Activated CD4-positive, alpha-beta T cell treated with anti-CD3 and anti-CD28 coated beads, Interleukin-2, amount 50 U/mL, for 16 hours (primary cell): ENCODE measurements at places on chromosomes 11 and 22.

- no peak for DNase-seq
Measured at GRCh38 chr11:114571712-114572111, 12.0 kb upstream of the NXPE1 start.

GRCh38 chr22:50307890-50308596, 597 bp upstream of the PLXNB2 start:
- DNase-seq: no peak

DNA sequence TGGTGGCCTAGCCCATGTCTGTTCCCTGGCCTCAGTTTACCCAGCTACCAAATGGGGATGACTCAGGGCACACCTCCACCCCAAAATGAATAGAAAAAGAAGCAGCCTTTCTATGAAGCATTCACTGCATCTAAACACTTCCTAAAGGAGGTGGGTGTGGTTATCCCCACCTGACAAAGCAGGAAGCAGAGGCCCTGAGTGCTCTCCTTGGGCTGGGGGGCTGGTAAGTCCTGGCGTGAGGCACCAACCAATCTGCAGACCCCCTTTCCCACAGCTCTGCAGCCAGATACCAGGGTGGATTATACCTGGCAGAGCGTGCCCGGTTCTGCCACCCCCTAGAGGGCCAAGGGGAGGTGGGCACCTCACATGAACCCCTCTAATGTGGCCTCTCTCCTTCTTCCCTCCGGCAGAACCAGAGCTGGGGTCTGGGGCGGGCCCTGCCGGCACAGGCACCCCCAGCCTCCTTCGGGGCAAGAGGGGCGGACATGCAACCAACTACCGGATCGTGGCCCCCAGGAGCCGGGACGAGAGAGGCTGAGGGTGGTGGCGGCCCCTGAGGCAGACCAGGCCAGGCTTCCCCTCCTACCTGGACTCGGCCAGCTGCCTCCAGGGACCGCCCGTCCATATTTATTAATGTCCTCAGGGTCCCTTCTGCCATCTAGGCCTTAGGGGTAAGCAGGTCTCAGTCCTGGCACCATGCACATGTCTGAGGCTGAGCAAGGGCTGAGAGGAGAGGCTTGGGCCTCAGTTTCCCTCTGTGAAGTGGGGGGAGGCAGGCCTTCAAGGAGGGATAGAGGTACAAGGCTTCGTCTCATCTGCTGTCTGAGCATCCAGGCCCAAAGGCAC, 9.2 kb downstream of the RHBDD3 start:
- DNase-seq: no peak

GRCh38 chr11:65641297-65642013, 3.6 kb downstream of the SIPA1 start:
- DNase-seq: no peak

DNA sequence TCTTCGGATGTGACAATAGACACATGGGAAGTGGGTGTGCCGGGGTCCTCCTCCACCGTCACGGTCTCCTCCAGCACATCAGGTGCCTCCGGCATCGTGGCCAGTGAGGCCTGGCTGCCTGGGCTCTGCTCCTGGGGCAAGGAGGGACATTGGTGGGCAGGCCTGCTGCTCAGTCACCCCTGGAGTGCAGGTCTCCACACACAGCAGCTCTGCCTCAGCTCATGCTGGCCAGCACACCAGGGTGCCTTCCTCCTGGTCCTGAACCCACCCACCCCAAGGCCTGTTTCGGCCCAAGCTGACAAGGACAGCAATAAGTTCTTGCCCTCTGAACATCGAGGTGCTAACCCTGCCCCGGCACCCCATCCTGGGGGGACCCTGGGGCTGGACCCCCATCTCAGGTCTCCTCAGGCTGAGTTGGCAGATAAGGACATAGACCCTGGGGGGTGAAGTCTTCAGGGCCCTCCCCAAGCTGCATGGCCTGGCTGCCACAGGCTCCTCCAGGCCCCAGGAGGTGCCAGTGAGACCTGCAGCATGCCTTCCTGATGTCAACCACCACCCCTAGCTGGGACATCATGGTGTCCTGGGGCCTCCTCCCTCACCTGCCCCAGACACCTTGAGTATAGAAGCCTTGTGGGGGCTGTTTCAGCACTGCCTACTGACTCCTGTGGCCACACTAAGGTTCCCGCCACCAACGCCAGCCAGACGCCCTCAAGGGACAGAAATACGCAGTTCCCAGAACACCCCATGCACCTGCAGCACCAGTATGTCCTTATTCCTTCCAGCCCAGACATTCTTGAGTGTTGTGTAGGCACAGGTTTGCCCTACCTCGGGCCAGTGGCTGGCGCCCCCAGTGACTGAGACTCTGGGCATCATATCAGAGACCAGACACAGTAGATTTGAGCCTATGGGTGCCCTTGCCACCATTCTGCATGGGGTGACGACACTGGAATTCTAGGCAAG, 34.4 kb downstream of the ARVCF start:
- no peak for DNase-seq

DNA sequence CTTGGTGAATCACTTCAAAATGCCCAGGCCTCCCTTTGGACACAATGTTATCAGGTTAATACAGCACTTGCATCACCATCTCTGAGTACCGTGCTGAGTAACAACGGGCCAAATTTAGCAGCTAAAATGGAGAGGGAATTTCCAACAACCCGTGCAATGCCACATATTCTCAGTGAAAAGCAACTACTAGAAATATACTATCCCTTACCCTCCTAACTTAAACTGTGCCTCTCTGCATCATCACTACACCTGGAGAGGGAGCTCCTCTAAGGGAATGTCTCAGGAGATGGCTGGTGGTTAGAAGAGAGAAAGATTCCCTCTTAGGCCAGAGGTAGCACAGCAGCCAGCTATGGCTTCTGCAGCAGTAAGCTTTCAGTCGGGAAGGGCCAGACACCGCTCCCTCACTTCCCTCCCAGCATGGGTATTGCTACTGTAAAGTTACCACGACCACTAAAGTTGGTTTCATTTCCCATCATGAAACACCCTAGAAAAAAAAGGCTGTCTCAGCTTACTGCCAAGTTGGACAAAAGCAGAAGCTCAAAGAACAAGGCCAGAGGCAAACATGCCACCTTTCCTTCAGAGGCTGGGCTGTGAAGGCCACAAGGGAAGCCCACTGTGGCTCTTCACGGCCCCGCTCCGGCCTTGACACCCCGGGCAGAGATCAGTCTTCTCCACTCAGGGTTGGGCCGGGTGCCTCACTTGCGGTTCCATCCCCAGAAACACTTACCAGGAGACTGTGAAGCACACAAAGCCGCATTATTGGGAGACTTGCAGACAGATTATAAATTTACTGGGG, 3.9 kb downstream of the MAML2 start:
- DNase-seq: peak; percentile 83

DNA sequence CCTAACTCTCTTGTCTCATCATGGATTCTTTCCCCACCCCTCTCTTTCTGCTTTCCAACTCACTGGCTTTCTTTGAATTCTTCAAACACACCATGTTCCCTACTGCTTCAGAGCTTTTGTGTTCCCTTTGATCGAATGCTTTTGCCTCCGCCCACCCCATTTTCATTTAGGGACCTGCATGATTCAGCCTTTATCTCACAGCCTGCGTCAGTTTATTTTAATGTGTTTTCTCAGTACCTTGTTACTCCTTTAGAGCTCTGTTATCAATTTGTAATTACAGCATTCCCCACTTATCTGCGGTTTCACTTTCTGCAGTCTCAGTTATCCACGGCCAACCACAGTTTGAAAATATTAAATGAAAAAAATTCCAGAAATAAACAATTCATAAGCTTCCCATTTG, 451.3 kb downstream of the METTL15 start:
- no peak for DNase-seq

- DNase-seq: no peak
Measured at GRCh38 chr22:40006641-40007040, 11.9 kb downstream of the FAM83F start.
